ENCODE measurements at places on chromosomes 13 and 19.

- DNase-seq: no peak
These were observed 356.5 kb upstream of the SLITRK6 start for GRCh38 chr13:86155756-86156155.

DNA sequence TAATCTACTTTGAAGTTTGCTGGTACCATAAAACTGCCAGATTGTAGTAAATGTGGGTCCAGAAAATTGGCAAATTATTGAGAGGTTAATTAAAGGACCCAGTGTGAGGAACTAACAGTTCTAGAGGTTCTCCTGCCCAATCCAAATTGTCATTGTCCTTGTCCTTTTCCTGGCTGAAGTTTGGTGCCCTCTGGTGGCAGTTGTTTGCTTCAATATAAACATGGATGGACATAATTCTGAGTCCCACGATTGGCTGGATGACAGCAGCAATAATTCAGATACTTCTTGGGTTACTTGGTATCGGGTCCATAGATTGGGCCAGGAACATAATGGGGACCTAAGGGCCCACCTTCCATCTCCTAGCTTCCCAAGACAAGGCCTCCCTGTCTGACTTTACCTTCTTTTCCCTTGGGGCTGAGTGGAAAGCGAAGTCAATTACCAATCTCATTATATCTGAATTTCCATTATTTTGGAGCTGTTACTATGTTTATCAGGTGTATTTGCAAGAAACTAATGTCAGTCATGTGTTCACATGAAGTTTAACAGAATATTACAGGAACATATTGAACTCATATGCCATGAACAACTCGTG is 33.8 kb upstream of the GARRE1 start:
- DNase-seq: no peak

DNA sequence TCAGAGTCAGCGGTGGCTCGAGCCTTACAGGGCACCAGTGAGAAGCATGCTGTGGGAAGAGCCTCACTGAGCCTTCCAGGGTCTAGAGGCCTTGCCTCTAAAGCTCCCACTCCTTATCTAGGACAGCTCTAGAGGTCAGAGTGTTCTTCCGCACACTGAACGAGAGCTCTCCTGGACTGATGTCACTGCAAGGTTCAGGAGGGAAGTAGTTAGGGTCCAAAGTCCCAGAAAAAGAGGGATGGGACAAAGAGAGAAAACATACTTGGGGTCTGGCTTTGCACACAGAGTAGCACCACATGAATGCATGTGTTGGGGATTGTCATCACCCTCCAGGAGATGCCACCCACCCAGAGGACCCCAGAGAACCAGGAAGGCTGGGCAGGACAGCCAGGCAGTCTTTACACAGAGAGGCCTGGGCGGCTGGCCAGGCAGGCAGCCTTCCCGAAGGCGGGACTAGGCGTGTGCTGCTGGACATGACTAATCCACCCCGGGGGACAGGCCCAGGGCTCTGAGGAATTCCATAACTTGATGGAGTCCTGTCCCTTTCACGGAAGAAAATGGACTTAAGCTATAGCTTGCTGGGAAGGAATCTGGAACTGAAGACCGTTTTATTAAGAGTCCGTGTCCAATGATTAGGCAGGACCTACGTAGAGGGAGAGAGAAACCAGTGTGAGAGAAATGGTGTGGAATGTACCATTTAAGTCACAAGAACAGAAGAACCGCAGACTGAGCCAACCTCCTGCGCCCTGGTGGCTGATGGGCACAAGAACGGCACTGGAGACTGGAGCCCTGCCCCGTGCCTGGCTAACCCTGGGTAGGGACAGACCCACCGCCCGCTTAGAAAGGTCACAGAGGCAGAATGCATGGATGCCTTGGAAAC is 16.6 kb upstream of the EPHX3 start:
- DNase-seq: no peak

GRCh38 chr13:45361596-45362206 is 20.7 kb upstream of the TPT1 start:
- DNase-seq: no peak

DNA sequence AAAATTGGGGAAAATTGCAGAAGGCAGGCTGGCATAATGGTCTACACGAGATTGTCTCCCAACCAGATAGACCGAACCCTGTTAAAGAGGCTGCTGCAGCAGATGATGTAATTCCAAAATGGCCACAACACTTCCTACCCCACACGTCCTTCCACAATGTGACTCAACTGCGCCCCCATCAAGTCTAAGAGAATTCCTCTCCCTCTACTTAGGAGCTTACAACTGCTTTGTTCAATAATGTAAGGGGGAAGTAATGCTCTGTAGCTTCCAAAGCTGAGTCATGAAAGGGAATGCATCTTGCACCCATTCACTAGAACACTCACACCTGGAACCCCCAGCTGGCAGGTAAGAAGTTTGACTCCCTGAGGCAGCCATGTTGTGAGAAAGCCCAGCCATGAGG is 117.8 kb upstream of the IRS2 start:
- DNase-seq: no peak

- DNase-seq: no peak
These were observed 17.6 kb upstream of the WDR88 start for GRCh38 chr19:33114312-33114711.

DNA sequence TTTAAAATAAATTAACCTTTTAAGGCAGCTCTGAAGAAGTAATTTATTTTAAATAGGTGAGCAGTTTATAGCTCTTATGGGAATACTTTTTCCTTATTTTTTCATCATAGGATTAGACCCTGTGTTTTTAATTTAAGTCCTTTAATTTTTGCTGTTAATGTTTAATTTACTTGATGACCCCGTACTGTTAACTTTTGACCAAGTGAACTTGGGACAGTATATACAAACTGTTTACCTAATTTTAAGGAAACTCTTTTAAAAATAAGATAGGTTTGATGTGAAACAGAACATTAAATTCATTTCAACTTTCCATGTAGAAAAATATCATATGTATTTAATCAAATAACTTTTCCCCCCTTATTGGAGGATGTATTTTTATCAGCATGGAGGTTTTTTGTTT is 74.4 kb downstream of the KCNRG start:
- no peak for DNase-seq

- DNase-seq: no peak
These were observed at the start of gene CAPS for GRCh38 chr19:5913739-5914357. Gene CAPS (plus strand): TSS chr19:5914254. CDS start chr19:5914407, 153 bp downstream.

- no peak for DNase-seq
These were observed 10.8 kb downstream of the NDFIP2 start for GRCh38 chr13:79491715-79492114.

DNA sequence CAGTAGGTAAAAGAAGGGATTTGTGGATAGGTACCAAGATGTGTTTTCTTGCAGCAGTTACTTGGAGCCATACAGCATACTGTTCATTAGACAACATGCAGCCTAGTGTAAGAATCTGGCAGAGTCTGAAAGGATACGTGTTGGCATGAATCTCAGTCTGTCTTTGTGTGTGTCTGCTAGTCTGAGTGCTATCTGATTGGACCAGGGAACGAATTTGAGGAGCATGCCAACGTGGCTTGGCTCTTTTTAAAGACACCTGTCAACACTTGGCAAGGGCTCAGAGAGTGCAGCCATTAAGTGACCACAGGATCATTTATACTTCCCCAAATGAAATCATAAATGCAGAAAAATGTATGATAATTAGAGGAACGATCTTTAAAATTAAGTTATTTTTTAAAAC is 27.6 kb upstream of the ATXN8OS start:
- no peak for DNase-seq

- DNase-seq: no peak
These were observed 136.8 kb downstream of the MIPEP start for GRCh38 chr13:23752111-23753001.

DNA sequence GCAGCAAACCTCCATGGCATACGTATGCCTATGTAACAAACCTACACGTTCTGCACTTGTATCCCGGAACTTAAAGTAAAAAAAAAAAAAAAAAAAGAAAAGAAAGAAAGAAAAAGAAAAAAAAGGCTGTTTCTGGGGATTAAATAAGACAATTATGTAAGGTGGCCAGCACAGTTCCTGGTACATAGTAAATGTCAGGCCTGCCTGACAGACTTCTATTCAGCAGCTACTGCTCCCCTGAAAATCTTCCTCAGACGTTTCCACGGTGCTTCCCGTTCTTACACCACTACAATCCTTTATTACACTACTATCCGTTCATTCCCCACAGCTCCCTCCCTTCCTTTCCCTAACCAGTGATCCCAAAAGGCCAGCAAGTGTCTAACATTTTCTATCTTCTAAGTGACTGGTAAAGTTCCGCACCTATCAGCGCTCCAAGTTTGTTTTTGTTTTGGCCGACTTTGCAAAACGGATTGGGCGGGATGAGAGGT is 636 bp upstream of the RB1 start:
- no peak for DNase-seq

DNA sequence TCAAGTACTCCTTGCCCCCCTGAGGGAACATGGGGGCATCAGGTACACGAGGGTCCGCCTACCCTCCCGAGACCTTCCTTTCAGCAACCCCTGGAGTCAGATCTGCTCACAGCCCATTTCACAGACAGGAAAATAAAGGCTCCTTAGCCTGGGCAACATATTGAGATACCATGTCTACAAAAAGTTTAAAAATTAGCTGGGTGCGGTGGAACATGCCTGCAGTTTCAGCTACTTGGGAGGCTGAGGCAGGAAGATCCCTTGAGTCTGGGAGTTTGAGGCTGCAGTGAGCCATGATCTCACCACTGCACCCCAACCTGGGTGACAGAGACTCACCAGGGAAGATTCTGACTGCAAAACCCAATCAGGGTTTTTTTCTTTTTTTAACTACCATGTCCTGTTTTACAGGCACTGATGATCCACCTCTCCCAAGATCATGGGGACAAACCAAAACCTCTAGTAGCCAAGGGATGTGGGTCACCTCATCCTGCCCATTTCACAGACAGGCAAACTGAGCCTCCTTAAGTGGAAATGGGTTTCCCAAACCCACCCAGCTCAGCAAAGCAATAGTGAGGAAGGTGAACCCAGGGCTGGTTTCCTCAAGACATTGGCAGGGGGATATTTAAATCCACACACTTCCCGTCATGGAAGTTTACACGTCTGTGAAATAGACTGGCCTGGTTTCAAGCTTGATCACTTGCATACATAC is 6.4 kb upstream of the CDKN2D start:
- no peak for DNase-seq

- DNase-seq: no peak
These were observed 8.4 kb upstream of the C13orf46 start for GRCh38 chr13:113982296-113982661.

GRCh38 chr13:51000571-51001260 is 91.1 kb downstream of the RNASEH2B start:
- DNase-seq: no peak

DNA sequence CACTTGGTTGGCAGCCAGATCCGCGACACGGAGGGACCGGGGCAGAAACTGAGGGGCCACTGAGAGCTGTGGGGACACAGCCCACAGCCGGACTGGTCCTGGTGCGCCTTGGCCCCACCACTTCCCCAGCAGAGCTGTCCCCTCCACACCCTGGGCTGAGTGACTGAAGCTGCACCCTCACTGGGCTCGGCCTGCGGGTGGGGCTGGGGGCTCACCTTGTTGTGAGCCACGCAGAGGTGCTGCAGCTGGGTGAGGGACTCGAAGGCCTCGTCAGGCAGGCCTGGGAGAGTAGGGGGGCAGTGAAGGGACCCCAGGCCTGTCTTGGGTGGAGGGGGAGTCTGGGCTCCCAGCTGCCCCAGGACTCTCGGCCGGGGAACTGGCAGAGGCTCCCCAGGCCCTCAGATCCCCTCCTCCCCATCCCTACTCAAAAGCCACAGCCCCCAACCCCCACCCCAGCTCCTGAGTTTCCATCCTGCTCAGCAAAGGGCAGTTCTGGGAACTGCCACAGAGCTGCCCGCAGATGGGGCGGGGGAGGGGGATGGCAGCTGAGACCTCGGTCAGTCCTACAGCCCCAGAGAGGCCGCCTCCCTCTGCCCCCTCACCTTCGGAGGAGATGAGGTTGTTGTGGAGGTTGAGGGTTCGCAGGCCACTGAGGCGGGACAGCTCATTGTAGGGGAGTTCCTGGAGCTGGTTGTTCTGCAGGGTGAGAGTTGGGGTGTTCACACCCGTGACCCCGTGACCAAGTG is 2.3 kb downstream of the PODNL1 start:
- no peak for DNase-seq

DNA sequence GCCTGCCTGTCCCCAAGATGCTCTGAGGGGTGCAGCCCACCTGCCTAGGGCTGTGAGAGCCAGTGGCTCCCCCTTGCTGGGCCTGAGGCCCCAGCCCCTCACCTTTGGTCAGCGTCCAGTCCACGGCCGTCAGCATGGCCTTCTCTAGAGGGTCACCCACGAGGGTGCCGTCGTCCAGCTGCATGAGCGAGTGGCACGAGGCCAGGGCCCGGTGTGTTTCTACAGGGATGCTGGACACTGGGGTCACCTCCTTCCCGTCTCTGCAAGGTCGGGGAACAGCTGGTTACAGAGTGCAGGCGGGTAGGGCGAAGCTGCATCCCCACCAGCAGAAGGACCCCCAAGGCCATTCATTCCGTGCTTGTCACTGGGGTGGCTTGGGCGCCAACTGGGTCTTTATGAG is 9.0 kb downstream of the ATP13A1 start:
- DNase-seq: no peak

- DNase-seq: no peak
These were observed 5.7 kb upstream of the FOXO1 start for GRCh38 chr13:40671956-40672764.

GRCh38 chr13:102877303-102877702 is 31.5 kb downstream of the ERCC5 start:
- no peak for DNase-seq

DNA sequence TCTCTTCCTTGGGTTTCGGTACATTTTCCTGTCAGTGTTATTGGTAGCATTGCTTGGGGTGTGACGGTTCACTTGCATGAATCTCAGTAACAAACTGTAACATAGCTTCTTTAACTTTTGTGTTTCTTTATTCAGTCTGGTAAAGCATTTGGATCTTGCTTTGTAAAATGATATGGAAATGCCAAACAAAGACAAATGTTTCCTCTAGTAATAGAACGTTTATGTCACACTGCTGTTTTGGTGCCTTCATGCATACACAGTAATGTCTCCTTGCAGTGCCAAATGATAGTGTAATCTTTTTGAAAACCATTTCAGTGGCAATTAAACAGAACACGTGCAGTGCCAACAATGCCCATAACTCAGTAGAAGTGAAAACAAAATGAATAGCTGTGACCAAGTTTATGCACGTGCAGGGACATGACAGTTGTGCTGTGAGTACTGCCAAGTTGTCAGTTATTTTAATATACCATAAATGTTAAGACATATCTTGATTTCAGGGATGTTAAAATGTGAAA is 110.8 kb downstream of the RXFP2 start:
- DNase-seq: no peak

DNA sequence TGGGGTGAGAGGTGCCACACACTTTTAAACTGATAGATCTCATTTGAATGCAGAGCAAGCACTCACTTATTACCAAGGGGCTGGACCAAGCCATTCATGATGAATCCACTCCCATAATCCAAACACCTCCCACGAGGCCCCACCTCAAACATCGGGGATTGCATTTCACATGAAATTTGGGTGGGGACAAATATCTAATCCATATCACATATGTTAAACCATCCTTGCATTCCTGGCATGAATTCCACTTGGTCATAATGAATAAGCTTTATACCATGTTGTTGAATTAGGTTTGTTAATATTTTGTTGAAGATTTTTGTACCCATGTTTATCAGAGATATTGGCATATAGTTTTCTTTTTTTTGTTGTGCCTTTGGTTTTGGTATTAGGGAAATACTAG is 1198.7 kb upstream of the ATXN8OS start:
- no peak for DNase-seq

Measured in NCI-H187 (cell line).